Stimulated activated CD8-positive, alpha-beta memory T cell treated with anti-CD3 and anti-CD28 coated beads, Interleukin-7, amount 100 ng/mL, for 4 hours (primary cell): ENCODE measurements at places on chromosomes 16 and 17.

- DNase-seq, result no peak
Observed at GRCh38 chr16:23339787-23340186, 37.7 kb downstream of the SCNN1B start.

GRCh38 chr16:68395815-68396214, 52.5 kb downstream of the SMPD3 start:
- no peak for DNase-seq

DNA sequence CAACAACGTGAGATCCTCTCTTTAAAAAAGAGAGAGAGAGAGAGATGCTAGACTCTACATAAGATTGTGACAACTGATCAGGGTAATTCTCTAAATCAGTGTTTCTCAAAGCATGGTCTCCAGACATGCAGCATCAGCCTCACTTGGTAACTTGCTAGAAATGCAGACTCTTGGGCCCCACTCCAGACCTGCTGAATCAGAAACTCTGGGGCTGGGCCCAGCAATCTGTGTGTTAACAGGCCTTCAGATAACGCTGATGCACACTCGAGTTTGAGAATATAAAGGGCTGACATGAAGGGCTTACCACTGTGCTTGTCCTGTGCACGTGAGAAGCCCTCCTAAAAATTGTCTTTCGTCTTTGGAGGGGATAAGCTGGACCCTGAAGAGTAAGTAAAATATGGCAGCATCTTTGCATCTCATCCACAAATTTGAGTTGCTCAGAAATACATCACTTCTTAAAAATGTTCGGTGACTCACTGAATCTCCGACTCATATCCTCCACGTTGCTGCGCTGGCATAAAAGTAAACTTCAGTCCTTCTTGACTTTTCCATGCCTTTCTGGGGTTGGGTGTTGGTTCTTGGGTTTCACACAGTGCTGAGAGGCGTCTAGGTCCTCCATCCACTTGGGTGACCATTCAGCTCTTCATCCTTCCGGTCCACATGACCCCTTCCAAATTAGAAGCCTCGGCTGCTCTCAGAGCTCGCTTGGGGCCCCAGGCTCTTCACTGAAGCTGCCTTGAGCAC, 26.1 kb upstream of the KDM8 start:
- DNase-seq, result no peak

DNA sequence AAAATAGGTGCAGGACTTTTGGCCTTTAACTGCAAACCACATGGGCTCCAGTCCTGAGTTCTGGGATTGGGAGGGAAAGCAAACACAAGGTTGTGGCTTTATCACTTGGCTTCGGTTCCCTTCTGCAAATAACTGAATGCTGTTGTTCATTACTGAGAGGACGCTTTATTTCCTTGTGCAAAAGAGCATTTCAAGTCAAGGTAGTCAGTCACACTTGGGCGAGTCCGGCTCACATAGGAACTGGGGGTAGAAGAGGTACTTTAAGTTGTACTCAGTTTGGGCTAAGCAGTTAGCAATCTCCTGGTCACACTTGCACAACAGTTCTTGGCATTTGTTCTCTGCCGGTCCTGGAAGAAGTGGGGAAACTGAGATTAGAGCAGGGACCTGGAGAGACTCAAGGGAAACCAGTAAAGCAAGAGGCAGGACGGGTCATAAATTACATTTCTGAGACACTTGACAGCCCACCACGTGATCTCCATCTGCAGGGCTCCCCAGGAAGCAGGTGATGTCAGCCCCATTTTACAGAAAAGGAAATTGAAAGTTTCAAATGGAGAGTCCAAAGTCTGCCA, 21.6 kb downstream of the PLA2G10 start:
- no peak for DNase-seq

DNA sequence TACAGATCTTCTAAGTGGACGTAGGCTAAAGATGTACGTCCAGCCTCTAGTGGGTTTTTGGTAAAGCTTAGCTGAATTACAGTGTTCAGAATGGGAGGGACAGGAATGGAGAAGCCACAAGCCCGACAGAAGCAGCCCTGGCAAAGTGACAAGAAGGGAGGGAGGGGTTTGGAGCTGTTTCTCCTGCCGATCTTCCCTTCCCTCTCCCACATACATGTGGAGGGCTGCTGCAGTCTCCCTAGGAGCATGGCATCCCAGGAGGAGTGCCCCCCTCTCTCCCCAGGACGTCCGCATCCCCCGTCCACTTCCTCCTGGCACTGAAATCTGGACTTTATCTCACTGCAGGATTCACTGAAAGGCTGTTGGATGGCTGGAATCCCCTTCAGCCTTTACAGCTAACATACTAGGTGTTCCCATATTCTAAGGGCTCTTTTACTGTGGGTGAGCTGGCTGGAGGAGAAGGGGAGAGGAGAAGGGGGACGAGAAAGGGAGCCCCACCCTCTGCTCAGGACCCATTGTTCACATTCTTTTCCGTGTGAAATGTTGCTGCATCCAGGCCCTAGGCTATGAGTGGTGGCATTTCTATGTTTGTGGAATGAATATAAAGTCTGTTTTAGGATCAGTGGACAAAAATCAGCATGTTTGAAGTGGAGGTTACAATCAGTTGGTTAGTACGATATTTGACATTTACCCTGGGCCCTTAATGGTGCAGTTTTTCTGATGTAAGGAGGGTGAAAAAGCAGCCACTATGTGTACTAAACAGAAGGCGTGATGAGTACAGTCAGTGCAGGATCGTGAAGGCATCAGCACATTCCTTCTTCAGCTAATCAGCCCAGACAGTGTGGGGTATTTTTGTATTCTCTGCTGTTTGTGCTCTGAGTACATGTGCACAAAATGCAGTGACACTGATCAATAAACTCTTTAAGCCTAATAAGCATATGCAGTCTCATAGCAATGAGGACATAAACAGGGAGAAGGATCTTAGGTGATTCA, 94.6 kb downstream of the SPECC1 start:
- no peak for DNase-seq

GRCh38 chr17:7466639-7467341, 12.6 kb downstream of the ZBTB4 start:
- DNase-seq, result no peak

DNA sequence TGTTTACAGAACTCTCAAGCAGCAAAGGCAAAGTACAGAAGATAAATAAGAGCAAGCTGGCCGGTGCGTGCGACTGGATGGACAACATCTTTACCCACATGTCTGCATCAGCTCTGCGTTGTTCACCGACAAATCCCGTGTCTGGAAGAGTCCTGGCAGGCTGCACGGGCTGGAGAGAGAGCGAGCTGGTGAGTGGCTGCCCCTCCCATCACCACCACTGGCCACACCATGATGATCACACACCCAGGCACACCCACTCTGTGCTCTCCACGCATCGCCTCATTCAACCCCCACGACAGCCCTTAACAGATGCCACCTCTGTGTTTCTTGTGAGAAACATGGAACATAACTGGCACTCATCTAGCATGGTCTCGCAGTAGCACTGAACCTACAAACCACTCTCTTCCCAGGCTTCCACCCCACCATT, 59.2 kb downstream of the ANKRD11 start:
- DNase-seq, result no peak

DNA sequence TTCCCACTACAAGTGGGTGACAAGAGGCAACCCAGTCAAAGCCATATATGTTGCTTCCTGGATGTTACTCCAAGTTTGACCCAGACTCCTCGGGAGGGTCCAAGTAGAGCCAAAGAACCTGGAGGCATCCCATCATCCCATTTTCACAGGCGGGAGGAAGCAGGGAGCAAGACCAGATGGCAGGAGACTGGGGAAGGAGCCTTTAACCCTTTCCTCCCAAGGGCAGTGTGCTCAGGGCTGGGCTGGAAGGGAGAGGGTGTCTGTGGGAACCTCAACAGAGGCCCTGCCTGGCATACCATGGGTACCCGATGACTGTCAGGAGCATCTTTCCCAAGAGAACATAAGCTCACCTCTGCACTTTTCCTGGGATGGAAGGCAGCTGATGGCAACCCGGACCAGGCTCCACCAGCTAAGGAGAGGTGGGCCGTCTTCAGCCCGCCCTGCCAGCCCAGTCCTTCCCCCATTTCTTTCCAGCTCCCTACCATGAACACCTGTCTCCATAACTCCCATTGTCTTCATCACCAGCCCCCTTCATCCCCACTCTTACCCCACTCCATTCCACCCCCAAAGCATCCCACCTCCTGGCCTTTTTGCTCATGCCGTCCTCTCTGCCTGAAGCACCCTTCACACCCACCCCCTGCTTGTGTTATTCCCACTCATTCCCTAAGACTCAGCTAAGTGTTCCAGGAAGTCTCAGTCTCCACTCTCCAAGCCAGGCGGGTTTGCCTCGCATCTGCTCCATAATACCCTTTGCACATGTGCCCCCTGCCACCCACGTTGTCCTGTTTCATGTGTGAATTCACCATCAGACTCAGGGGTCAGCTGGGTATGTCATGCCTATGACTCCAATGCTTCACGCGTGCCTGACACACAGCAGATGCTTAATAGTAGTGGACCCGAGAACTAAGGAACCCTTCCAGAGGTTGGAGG, 5.9 kb upstream of the SLC16A5 start:
- no peak for DNase-seq
